CD8-positive, alpha-beta memory T cell (primary cell): ENCODE measurements at places on chromosomes 5 and 9.
A peak's percentile ranks its signal among the peaks of the same experiment; 100 is the strongest.

- no peak for DNase-seq
Measured at GRCh38 chr5:15492545-15492944, 7.4 kb upstream of the FBXL7 start.

- DNase-seq: no peak
Measured at GRCh38 chr5:126377424-126377823, 45.8 kb upstream of the GRAMD2B start.

GRCh38 chr5:90882448-90882847 lies 323.9 kb downstream of the ADGRV1 start:
- DNase-seq: no peak

GRCh38 chr9:71769175-71770161 lies 1.2 kb upstream of the CEMIP2 start:
- DNase-seq: peak; percentile 80

DNA sequence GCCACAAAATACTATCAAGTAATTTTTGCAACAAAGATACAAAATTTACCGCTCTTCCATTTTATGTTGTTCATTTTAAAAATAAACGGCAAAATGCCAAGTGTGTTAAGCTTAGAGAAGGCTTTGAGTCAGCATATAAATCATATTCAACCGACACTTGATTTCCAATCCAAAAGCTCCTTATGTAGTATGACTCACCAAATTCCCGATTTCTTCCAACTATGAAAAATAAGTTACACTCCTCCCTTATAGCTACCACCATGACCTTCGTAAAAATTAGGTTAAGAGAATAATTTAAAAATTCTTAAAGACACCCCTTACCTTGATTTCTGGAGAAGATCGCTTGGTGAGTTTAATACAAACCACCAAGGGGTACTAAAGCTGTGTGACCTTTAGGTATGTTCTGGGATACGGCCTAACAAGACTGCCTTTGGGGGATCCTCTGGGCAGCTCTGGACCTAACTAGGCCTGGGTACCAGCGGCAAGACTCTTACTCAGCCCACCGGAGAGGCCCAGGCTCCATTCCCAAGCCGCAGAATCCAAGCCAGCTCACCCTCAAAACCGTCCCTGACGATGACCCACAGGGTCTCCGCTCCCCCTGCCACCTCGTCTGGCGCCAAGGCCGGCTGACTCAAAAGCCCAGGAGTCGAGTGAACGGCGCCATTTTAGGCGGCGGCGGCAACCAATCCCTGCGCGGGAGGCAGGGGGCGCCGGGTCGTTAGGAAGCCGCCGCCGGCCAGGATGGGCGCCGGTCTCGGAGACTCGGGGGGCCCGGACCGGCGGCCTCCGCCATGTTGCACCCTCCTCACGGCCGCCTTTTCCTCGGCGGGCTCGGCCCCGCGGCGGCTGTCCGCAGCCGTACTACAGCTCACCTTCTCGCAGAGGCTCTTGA lies 739 bp downstream of the PPP2CA start:
- peak; percentile 62 for DNase-seq

DNA sequence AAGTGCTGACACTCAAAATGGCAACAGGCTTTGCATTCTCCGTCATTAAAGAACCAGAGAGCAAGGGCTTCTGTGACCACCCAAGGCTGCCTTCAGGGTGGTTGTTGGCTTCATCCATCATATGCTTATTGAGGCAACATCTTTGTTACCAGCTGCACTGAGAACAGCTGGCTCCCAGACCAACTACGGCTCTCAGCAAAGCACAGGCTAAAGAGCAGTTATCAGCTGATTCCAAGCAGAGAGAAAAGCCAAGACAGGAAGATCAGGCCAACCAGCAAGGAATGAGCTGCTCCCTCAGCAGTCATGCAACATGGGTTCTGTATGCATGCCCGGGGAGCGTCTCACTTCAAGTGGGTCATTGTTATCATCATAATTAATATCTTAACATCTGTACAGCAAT lies 358.9 kb downstream of the ACTL7B start:
- DNase-seq: no peak

GRCh38 chr5:82327941-82328340 lies 49.8 kb upstream of the RPS23 start:
- DNase-seq: no peak

DNA sequence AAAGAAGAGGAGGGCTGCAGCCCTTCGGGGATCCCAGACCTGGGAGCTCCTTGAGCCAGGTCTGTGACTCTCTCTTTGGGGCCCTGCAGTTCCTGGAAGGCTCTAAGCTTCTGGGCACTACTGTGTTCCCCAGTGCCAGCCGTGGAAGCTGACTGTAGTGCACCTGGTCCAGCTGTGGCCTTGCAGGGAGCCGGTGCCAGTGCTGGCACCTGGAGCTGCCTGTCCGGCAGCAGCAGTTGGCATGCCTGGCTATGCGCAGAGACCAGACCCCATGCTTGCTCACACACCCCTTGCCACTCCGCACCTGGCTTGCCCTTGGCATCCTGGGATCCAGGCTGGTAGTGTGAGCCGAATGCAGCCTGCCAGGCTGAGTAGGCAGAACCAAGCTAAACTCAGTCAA lies 91.0 kb upstream of the PUM3 start:
- DNase-seq: no peak

- no peak for DNase-seq
Measured at GRCh38 chr5:1363581-1363980, 18.7 kb upstream of the CLPTM1L start.

DNA sequence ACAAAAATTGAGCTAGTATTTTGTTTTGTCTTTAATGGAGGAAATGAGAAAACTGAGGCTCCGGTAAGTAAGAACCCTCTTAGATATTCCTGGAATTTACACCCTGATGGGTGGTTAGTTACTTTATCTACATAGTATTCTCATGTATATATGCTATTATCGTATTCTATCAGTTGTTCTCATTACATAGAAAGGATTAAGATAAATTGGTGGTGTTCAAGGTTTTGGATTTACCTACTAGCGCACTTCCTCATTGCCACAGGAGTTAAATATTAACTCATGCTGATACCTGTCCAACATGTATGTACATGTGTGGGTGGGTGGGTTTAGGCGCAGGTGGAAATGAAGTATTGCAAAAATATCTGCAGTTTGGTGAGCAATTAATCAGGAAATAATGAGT lies 61.1 kb upstream of the IFNE start:
- DNase-seq: no peak

DNA sequence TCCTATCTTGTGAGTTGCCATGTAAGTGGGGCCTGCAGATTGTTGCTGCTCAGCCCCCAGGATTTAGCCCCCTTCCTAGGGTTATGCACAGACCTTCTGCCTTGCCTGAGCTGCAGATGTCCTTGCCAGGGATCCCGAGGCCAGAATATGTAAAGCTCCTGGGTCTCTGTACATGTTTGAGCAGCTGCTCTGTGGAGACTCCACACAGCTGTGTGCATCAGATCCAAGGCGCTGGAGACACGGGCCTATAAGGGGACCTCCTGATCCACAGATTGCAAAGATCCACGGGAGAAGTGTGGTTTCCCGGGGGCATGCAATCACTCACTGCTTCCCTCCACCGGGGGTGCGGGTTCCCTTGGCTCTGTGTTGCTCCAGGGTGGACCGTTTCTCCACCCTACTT lies 28.9 kb downstream of the TAF11L14 start:
- DNase-seq: no peak

GRCh38 chr9:124394596-124394995 lies 20.6 kb downstream of the PSMB7 start:
- no peak for DNase-seq
